ENCODE measurements at places on chromosomes 4 and X.

- DNase-seq, result no peak
Observed at GRCh38 chrX:38831949-38832348, 30.7 kb downstream of the MID1IP1 start.

GRCh38 chr4:128334256-128334655, 46.6 kb upstream of the PGRMC2 start:
- DNase-seq, result no peak

- no peak for DNase-seq
Observed at GRCh38 chr4:95830651-95831050, 9.2 kb upstream of the PDHA2 start.

GRCh38 chr4:109912706-109913595, at the start of gene EGF:
Gene EGF (plus strand): TSS chr4:109912883. CDS start chr4:109913336, 453 bp downstream.
- DNase-seq, result peak; percentile 58

GRCh38 chrX:1564750-1565683, 26.4 kb upstream of the AKAP17A start:
- DNase-seq, result no peak

- DNase-seq, result no peak
Observed at GRCh38 chr4:56220261-56220660, 167.0 kb downstream of the AASDH start.

DNA sequence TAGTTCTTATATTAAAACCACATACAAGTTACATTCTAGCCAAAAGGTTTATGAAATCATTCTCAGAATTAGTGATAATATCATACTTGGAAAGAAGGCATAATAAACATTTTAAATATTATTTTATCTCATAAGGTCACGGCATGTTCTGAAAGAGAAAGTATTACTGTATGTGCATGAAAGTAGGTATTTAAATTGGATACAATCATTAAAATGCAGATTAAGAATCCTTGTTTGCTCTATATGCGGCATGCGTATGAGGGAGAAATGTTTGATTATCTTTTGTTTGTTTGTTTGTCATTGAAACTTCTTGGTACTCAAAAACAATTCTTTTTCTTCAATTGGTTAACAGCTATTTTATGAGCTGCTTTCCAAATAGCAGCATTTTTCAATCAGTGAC, 183.9 kb upstream of the TLL1 start:
- DNase-seq, result no peak

DNA sequence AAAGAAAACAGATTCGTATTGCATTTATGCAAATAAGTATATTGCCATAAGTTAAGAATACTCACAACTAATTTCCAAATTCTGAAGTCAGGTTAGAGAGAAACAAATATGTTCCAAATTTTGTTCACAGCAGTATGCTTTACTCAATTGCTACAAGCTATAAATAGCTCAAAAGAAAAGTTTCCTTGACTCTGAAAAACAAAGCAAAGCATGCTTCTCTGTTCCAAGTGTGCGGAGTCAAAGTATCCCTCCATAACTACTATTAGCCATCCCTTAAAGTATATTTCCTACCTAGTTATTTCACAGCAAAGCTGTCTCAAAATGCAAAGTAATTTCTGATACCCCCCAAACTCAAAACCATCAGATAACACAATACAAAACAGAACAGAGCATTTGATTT, 47.3 kb downstream of the MGST2 start:
- no peak for DNase-seq

DNA sequence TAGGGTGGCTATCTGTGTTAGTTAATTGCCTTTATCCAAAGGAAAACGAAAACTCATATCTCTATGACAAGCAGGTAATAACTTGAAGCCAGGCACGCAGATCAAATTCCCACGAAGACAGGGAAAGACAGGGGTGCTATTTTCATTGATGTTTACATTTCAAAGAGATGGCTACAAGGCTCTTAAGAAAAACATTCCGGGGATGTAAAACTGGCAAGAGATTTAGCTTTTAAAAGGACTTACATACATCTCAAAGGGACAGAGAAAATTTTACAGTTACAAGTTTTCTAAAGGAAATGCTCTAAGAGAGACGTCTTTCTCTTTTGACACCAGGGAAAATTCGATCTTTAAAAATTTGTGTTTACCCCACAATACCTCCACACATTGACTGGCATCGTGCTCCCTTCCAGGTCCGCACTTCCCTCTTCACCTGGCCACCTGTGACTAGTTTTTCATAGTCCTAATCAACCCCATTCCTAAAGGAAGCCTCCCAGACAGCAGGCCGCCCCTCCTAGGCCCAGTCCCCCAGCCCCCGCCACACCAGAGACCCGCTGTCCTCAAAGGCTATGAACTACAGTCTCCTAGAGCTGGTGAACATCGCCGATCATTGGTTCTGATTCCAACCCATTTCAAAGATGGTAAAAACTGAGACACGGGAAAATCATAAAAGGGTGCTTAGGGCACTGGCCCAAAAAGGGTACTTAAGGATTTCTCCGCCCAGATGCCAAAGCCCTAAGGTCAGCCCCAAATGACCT, 649 bp upstream of the ARAF start:
- DNase-seq, result no peak

GRCh38 chr4:8427761-8428287, 12.7 kb downstream of the ACOX3 start:
- DNase-seq, result peak; percentile 39

DNA sequence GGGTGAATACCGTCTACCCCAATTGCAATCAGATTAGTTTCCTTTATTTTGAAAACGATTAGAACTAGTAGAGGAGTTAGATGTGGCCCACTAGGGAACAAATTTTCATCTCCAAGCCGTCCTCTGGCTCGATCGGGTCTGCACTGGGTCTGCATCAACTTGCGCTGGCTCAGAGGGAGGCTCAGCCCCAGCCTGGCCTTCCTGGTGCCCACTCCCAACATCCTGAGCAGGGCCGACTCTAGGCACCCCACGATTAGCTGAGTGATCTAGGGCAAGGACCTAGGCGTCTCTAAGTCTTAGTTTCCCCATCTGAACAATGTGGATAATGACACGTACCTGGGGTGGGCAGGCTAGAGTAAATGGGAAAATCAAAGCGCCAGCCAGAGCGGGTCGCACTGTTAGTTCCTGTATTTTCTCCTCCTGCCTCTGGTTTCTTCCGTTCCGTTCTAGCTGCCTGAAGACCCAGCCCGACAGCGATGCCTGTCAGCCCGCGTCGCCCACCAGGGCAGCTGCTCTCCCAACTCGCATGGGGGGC, 7.7 kb upstream of the HAND2 start:
- DNase-seq, result no peak

DNA sequence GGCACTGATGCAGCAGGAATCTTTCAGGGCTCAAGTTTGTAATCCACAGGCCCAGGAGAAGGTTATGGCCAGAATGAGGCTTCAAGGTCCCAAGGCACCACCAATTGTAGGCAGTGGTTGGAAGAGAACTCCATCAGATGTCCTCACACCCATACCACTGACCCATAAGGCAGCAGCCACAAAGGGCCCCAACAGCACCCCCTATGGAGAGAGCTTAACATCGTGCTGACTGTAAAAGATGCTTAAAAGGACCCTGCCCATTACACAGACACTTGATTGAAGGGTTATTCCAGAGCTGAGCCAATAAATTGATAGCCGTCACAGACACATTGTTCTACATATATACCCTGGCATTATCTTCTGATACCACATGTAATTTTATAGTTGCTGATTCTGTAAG, 113.7 kb downstream of the SOWAHB start:
- DNase-seq, result no peak

DNA sequence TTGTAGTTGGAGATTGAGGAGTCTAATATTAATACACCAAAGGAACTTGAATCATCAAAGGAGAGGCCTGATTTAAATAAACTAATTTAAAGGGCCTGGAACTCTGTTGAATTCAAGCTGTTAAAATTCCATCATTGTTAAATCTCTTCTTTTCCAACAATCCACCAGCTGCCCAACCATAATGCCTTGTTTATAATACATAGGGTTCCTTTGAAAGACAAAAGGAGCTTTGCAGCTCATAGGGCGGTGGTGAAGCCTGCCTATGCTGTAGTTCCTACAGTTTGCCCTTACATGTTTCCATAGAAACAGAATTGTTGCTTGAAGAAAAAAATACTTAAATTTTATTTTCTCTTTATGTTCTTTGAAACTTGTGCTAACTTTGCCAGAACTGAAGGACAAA, 102.8 kb downstream of the GLUD2 start:
- DNase-seq, result no peak

DNA sequence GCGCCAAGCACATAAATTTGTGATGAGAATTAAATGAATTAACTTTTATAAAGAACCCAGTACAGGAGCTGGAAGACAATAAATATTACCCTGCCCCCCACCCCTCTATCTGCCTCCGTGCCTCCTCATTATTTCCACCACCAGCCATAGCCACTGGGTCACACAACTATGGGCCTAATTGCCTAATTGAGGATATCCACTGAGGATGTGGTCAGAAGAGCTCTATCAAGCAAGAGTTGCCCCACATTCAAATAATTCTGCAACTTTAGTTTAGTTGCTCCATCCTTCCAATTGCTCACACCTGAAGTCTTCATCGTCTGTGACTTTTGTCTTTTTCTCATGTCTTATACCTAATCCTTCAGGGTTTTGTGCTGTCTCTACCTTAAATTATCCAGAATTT, 9.5 kb upstream of the CXCL8 start:
- DNase-seq, result no peak

GRCh38 chrX:45381366-45381765, 180.7 kb upstream of the DIPK2B start:
- no peak for DNase-seq

DNA sequence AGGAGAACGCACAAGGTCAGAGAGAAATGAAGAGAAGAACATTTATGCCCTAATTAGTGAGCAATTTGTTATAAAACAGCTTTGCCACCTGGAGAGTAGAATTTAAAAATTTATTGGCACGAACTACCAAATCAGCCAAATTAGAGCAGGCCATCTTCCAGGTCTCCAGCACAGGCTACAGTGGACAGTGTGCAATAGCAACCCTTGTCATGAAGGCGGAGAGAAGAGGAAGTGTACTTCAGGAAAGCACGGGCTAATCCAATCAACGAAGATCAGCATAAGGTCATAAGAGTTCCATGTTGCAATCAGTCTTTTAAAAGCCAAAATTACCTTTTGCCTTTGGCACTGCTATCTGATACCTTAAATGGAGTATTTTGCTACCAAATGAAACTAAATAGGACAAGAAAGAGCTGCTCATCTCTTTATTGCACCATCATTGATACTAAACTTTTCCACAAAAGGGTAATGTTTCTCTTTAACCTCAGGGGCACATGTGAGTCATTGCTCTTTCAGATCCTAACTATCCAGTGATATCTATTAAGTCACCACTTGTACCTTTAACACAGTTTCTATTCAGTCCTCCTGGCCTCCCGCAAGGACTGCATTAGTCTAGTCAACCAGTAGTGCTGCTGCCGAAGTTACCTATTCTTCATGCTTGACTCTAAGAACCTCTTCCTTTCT, 19.9 kb downstream of the ANK2 start:
- DNase-seq, result peak; percentile 33

- no peak for DNase-seq
Observed at GRCh38 chr4:20017070-20017776, 234.5 kb upstream of the SLIT2 start.

DNA sequence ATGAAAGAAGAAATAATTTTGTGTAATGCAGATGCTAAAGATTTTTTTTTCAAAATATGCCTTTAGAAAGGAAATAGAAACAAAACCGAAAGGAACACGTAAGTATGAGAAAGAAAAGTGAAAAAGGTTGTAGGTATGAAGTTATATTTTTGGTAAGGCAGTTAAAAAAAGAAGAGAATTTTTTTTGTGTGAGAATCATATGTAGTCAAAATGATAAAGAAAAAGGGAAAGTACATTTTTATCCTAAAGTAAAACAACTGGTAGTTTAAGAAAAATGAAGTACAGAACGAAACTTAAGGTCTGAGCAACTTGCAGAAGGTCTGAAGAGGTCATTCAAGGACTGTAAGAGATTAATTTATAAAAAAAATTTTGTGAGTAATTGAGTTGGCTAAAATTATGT, 164.0 kb upstream of the TRAM1L1 start:
- no peak for DNase-seq

GRCh38 chr4:26873391-26874026, 12.9 kb downstream of the STIM2 start:
- DNase-seq, result no peak

DNA sequence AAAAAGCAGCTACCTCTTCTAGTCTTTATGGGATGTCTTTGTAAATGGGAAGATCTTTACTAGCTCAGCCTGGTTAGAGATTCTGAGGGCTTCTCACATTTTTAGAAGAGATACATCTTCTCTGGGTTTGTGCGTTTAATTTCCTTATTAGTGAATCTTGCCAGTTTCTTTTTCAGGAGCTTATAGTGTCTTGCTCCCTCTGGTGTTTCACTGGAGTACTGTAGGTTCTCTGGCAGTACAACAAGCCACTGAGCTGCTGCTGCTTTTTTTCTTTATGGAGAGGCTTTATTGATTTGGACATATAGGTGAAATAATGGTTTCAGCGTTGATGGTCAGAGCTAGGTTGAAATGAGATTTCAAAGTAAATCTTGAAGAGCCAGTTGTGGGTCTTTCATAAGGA, 82.9 kb downstream of the LAS1L start:
- DNase-seq, result peak; percentile 29

DNA sequence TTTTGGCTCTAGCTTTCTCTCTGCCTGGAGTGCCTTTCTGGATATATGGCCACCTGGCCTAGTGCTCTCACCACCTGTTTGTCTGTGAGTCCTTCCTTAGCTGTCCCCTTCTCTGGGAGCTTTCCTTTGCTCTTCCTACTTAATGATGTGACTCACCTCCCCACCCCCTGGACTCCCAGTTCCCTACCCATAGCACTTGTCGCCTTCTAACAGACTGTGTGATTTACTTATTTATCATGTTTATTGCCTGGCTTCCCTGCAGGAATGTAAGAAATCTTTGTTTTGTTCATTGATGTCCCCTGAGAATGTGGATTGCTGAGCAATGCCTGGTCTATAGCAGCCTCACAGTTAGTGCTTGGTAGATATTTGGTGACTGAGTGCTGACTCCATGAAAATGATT, 18.9 kb downstream of the ADD1 start:
- peak; percentile 25 for DNase-seq

- DNase-seq, result no peak
Observed at GRCh38 chr4:41425650-41426049, 112.3 kb upstream of the LIMCH1 start.

- no peak for DNase-seq
Observed at GRCh38 chrX:56618323-56618722, 54.9 kb downstream of the UBQLN2 start.

DNA sequence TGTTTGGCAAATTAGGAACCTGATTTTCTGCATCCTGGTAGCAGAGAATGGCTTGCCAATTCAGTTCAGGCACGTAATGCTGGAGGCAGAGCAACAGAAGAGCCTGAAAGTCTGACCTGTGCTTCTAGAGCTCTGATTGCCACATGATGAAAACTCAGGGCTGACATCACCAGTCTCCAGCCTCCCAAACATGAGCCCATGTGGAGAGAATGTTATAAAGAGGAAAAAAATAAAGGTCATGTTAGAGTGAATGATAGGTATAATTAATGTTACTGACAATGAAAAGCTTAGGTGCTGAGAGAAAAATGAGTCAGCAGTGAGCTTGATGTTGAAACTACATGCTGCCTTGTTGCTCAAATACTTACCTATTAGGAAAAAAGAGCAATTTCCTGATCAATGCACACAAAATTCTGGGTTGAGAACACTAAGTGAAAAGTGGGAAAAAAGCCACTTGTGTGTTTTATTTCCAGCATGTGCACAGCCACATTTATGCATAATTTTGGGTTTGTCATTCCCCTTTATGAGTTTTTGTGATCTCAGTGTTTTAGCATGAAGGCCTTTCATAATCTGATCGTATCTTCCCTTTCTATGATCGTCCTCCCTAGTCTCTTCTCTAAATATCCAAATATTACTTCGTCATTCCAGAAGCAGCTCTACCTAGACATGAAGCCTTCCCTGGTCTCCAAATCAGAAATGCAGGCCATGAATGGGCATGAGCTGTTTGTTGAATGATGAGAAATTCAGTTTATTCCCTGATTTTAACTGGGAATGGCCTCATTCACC, 113.3 kb upstream of the CPEB2 start:
- DNase-seq, result peak; percentile 94

Data from bronchial epithelial cell (primary cell).